AG04449 (cell line): ENCODE measurements at places on chromosomes 4 and X.
A peak's percentile ranks its signal among the peaks of the same experiment; 100 is the strongest.

GRCh38 chrX:107716118-107716684 is 59.4 kb downstream of the TSC22D3 start:
- DNase-seq: no peak

DNA sequence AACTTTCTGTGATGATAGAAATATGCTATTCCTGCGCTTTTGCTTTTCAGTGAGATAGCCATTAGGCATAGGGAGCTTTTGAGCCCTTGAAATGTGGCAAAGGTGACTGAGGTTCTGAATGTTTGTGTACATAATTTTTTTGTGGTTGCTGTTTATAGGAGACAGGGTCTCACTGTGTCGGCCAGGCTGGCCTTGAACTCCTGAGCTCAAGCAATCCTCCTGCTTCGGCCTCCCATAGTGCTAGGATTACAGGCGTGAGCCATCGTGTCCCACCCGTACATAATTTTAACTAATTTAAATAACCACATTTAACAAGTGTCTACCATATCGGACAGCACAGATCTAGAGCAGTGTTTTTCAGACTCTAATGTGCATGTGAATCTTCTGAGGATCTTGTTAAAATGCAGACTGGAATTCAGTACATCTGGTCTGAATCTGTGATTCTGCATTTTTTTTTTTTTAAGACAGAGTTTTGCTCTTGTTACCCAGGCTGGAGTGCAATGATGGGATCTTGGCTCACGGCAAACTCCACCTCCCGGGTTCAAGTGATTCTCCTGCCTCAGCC is 45.3 kb downstream of the CASP6 start:
- no peak for DNase-seq

- peak; percentile 75 for DNase-seq
These were observed at the start of gene CDKL5 for GRCh38 chrX:18425199-18426003. TSS of gene CDKL5 (plus strand) at chrX:18425608. CDS start at chrX:18507097, 81,489 bp downstream.

- no peak for DNase-seq
These were observed 781.2 kb upstream of the DIAPH2 start for GRCh38 chrX:95903490-95903889.

DNA sequence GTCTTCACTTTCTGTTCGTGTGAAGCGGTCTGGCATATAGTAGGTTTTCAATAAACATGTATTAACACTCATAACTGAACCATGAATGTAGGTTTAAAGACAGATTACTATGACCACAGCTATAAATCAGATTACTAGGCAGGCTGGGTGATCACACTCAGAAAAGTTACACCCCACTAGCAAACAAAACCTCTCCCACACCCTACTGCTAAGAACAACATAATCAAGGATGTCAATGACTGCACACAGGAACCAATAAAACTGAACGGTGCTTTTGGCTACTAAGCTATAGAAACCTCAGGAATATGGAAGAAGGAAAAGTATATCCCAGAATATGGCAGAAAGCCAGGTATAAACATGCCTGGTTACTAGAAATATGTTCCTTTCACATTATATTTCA is 676.9 kb downstream of the SMARCA1 start:
- no peak for DNase-seq

DNA sequence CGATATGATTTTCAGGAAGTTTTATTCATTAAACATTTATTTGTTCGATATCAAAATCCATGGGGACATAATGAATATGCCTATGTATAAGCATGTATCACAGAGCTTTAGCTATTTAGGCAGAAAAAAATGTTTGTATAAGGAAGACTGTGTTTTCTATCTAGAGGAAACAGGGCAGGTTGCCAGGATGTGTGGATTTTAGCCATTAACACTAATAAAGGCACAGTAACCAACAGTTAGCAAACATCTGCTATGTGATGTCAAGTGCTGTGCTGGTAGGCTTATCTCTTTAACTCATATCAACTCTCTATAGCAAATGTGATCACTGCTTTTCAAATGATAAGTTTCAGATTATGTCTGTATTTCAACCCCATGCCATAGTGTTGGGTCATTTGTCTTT is 708.9 kb upstream of the HS3ST1 start:
- no peak for DNase-seq

- no peak for DNase-seq
These were observed 9.9 kb downstream of the CFAP99 start for GRCh38 chr4:2428496-2429213.

DNA sequence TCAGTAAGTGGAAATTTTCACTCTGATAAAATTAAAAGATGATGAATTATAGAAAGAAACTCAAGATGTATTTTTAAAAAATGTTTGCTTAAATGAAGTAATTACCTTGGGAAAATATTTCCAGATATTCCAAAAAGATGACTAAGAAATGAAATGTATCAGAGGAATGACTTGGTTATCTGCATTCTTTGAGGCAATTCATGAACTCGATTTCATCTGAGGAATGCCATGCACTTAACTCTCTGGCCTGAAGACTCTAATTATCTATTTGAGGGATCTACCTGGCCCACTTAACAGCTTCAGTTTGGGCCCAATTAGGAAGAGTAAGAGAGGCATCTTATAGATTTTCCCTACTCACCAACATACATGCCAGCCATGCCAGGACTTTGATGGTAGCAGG is 182.3 kb downstream of the INPP4B start:
- DNase-seq: peak; percentile 16

DNA sequence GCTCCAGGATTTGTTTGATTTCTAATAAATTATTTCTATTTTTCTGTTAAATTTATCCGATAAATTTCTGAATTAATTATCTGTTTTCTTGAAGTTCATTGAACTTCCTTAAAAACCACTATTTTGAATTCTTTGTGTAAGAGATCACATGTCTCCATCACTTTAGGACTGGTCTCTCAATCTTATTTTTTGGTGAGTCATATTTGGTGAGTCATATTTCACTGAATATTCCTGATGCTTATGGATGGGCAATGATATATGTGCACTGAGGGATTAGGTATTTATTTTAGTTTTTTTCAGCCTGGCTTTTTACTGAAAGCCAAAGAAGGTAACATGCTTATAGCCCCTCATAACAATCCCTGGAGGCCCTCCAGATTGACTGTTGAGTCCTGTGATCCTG is 48.5 kb upstream of the IL15 start:
- no peak for DNase-seq

- no peak for DNase-seq
These were observed 2.9 kb downstream of the PCDH18 start for GRCh38 chr4:137529432-137529831.

DNA sequence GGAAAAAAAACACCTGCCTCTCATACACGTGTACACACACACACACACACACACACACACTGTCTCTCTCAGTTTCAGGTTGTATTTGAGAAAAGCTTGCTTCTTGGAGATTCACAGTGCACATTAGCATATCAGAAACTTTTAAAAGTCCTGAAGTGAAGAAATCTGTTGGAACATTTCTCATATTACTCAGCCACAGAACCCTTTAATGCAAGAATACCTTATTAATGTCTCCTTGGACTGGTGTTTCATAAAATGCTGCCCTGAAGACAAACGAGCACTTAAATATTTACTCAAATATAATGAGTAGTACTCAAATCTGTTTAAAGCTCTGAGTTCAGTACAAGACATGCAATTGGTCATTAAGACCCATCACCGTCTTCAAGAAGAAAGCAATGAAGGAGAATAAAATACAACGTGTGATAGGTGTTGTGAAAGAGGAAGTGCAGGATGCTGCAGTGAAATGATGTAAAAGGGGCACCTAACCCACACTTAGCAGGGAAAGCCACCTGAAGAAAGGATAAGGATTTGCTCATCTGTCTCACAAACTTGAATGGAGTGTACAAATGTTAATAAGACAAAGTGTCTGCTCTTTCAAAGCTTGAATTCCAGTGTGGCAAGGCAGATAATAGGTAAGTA is 57.0 kb downstream of the DCLK2 start:
- DNase-seq: no peak

GRCh38 chrX:38178396-38178795 is 42.3 kb downstream of the SRPX start:
- no peak for DNase-seq

GRCh38 chr4:188778905-188779304 is 639.7 kb downstream of the TRIML1 start:
- DNase-seq: no peak

GRCh38 chr4:128123036-128123435 is 61.9 kb downstream of the LARP1B start:
- no peak for DNase-seq

- no peak for DNase-seq
These were observed 202.0 kb downstream of the RRAGB start for GRCh38 chrX:55919367-55920221.

DNA sequence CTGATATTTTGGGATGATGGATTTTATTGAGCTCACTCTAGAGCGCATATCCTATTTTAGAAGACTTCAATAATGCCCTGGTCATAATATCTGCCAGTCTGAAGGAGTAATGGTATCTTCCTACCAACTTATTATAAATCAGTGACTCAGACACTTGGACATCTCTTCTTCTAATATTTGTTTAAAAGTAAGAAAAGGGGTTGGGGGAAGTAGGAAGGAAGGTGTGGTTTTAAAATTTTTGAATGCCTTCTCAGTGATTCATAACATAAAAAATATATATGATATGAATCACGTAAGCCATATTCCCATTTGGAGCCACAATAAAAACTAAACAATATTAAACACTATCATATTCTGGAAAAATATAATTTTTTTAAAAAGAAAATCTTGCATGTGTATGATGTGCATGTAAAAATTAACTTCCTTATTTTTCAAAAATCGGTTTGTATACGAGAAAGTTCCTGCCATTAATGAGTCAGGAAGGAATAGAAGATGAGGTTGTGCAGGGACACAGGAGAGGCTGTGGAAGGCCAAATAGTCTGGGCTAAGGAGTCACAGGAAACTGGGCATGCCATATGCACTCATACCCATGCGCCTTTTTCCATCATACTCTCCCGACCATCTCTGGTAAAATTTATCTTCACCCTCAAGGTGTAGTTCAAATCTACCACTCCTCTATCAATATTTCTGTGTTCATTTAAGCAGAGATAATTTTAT is 286.5 kb downstream of the EPHA5 start:
- no peak for DNase-seq

GRCh38 chr4:127250577-127250976 is 382.2 kb upstream of the INTU start:
- no peak for DNase-seq

GRCh38 chr4:170682558-170683294 is 593.0 kb upstream of the AADAT start:
- no peak for DNase-seq

- no peak for DNase-seq
These were observed 110.4 kb downstream of the SCD5 start for GRCh38 chr4:82688091-82688795.

- no peak for DNase-seq
These were observed 532 bp downstream of the ZNF827 start for GRCh38 chr4:145937971-145938611.

DNA sequence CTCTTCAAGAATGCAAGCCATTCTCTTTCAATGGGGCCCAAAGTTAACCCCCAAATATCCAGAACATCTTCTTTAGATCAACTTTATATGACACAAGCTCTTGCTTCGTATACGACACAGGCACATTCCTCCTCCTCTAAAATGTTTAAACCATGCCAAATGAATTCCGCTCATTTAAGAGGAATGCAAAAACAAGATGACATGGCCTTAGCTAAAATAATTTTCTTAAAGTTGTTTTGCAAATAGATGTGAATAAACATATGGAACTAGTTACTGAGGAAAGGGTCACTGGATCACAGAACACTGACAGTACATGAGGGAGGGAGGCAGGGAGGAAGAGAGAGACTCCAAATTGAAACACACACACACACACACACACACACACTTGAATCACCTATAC is 97.4 kb downstream of the RASL11B start:
- peak; percentile 82 for DNase-seq

- DNase-seq: no peak
These were observed 22.8 kb upstream of the MAP7D3 start for GRCh38 chrX:136273986-136274385.

DNA sequence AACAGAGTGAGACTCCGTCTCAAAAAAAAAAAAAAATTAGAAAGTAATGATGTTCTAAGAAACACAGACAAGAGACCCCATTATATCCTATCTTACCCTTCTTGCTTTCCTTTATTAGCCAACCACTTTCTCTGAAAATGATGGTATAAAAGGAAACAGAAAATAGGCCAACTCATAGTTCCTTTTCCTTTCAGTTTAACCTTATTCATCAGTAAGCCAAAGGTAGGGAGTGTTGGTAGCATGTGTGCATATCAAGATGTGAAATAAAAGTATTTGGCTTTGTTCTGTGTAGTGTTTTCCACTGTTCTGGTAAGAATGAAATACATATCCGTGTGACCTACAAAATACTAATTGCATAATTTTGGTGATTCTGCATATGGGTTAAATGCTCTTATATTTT is 266.6 kb downstream of the ZNF674 start:
- no peak for DNase-seq

GRCh38 chr4:55157559-55158277 is 32.3 kb upstream of the KDR start:
- no peak for DNase-seq

GRCh38 chr4:142396279-142396678 is 449.8 kb downstream of the INPP4B start:
- no peak for DNase-seq

GRCh38 chr4:46123913-46124755 is at the start of gene GABRG1:
TSS of gene GABRG1 (minus strand) at chr4:46124054. CDS start at chr4:46123913, 141 bp downstream.
- DNase-seq: no peak

GRCh38 chr4:5770051-5770450 is 59.0 kb downstream of the EVC start:
- DNase-seq: no peak

DNA sequence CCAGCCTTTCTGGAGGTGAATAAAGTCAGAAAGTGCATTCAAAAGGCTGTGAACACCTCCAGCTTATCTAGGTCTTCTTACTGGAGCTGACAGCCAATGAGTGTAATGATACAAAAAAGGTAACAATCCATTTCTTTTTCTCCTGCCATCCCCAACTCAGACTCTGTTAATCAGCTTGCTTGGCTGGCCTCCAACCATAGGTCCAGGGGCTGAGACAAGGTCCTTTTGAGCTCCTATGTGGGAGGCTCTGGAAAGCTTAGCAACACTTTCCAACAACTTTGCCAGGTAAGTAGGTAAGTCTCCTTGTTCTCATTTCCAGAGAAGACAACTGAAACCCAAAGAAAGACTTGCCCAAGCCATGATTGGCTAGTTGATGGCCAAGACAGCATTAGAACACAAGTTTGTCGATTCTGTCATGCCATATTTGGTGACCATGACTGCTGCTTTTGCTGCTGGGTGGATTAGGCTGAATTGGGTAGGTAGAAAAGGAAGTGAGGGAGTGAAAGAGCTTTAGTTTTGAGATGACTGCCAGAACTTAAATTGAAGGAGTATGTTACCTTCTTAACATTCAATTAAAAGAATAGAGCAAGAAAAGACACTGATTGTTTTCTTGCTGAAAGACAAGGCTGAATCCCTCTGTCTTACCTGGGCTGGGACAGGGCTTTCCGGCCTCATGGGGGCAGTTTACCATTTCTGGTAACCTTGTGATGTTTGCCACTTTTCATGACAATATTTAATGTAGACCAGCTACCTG is 22.8 kb downstream of the VSIG4 start:
- DNase-seq: no peak
